ENCODE measurements at places on chromosomes 1 and 21.

DNA sequence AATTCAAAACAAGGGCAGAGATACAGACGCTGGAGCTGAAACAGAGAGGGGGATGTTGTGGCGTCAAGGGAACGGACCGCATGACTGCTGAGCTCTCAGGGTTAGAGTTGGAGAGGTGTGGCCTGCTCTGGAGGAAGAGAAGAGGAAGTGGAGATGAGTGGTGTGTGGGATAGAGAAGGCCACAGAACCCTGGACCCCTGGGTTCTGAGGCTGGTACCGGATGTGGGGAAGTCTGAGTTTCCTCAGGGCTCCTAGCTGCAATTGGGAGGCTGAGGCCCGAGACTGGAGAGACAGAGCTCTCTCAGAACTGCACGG lies 1.8 kb downstream of the BCAN start:
- DNase-seq = no peak

- DNase-seq = no peak
Observed at GRCh38 chr1:210332719-210333398, 4.2 kb downstream of the HHAT start.

DNA sequence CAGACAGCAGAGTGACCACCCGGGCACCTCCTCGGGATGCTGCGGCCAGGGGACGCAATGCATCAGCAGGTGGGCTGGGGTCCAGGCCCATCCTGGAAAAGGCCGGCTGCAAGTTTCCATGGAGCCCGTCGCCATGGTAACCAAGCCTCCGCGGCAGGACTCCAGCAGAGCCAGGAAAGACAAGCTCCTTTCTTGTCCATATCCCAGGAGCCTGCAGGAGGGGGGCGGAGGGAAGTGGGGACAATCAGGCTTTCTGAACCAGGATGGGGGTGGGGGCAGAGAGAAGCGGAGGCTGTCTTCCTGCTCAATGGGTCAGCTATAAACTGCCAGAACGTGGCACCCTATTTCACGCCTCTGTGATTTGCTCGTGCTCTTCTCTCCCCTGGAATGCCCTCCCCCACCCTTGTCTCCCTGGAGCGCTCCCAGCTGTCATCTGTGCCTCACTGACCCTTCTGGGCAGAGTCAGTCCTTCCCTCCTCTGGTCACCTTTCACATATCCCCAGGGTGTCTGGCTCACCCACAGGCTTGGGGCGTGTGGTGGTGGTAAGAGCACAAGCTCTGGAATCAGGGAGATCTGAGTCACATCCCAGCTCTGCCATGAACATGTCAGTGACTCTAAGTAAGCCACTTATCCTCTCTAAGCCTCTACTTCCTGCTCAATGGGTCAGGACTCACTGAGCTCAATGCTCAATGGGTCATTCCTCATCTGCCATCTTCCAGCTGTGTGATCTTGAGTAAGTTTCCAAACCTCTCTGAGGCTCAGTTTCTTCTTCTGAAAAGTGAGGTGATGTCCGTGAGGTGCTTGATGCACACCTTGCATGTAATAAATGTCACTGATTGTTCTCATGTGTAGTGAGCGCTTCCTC lies 58.9 kb upstream of the LAPTM5 start:
- no peak for DNase-seq

- no peak for DNase-seq
Observed at GRCh38 chr1:39969531-39970270, 14.8 kb downstream of the MFSD2A start.

GRCh38 chr21:40294345-40294744 lies 427.1 kb downstream of the PCP4 start:
- DNase-seq = no peak

GRCh38 chr1:29197590-29197924 lies 15.9 kb upstream of the SRSF4 start:
- DNase-seq = no peak

DNA sequence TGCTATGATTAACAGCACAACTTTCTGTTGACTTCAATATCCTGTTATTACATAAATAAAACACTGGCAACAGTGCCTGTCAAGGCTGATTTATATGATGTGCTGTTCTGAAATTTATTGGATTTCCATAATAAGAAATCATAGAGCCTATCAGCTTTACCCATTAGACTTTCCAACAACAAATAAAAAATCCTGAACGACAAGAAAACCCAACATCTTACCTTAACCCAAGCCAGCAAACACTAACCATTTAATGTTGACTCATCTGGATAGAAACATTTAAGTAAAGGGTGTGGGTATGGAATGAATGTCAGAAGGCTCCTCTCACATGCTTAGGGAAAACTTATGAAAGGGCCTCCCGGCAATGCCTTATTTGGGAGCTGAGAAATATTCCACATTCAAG lies 165.1 kb downstream of the SLC45A1 start:
- no peak for DNase-seq

DNA sequence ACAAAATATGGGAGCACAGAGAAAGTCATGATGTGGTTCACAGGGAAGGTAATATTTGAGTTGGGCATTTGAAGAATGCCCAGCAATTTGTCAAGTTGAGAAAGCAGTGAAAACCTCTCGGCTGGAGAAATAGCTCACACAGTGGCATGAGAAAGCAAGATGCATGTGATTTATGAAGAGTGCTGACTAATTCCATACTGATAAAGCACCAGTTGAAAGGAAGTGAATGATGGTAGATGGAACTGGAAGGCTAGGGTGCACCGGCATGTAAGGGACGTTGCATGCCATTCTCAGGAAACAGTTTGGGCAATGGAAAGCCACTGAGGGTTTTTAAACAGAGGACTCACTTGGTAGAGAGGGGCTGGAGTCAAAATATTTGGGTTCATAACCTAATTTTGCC lies 53.5 kb upstream of the MTF2 start:
- no peak for DNase-seq

GRCh38 chr1:104830534-104830933 lies 1080.8 kb downstream of the AMY1C start:
- no peak for DNase-seq

GRCh38 chr1:45752014-45752413 lies 1.6 kb upstream of the IPP start:
- no peak for DNase-seq

- no peak for DNase-seq
Observed at GRCh38 chr1:53634571-53634979, 104.4 kb downstream of the GLIS1 start.

DNA sequence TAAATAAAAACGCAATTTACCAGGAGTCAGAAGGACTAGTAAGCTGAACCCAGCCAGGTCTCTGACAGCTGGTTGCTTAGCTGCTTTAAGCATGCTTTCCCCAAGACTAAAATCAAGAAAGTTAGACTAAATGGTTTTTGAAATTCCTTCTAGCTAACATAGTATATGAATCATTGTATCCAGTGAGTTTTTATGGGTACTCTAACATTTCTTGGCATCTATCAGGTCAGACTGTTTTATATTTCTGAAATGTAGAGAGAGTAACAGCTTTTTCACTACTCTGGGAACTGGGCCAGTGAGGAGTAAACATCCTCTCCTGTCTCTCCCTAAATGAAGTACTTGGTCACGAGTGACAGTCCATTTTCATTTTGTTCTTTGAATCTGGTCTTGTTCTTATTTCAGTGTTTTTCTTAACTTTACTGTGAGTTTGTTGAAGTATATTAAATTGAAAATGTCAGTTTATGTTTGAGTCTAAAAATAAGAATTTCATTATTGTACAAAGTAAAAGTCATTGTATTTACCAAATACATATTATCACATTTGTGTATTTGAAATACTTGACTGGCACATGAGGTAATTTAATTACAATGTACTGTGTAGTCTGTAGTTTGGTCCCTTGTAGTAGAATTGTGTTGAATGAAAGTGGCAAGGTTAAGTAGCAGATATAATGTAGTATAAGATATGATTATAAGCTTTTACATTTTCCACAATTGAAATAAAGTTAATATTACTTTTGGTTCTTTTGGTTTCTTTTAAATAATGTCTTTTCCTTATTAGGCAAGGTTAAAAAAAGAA lies 47.6 kb downstream of the PKN2 start:
- DNase-seq = no peak

Data from stimulated activated CD8-positive, alpha-beta memory T cell treated with anti-CD3 and anti-CD28 coated beads, Interleukin-4, amount 100 ng/mL, for 4 hours (primary cell).